Myocyte (in vitro differentiated cells): ENCODE measurements at places on chromosomes 4 and X. TPM values are rescaled to one million over a fixed set of nuclear protein-coding genes. Genes with fewer than 3 reads are reported as not detected.

DNA sequence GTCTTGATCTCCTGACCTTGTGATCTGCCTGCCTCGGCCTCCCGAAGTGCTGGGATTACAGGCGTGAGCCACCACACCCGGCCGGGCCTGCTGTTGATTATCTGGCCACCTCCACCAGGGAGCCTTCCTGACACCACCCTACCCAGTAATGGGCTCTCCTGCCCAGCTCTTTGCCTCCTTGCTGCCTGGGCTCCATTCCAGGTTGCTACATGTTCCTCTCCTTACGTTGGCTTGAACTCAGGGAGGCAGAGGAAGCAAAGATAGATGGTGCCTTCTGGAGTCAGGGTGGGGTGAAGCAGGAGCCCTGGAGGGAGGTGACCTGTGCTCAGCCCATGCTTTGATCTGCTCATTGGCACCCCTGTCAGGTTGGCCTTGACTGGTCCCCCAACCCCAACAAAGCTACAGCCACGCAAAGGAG, 26.3 kb downstream of the FLNA start:
- DNase-seq = no peak

GRCh38 chr4:103449296-103450023, 251.3 kb upstream of the CENPE start:
- DNase-seq = no peak

- DNase-seq = peak; percentile 44
These were observed 56.0 kb downstream of the PDLIM5 start for GRCh38 chr4:94507708-94508107.

GRCh38 chr4:44927399-44928380, 201.3 kb upstream of the GNPDA2 start:
- no peak for DNase-seq

- DNase-seq = no peak
These were observed 119.7 kb upstream of the RBPJ start for GRCh38 chr4:26201120-26201519.

DNA sequence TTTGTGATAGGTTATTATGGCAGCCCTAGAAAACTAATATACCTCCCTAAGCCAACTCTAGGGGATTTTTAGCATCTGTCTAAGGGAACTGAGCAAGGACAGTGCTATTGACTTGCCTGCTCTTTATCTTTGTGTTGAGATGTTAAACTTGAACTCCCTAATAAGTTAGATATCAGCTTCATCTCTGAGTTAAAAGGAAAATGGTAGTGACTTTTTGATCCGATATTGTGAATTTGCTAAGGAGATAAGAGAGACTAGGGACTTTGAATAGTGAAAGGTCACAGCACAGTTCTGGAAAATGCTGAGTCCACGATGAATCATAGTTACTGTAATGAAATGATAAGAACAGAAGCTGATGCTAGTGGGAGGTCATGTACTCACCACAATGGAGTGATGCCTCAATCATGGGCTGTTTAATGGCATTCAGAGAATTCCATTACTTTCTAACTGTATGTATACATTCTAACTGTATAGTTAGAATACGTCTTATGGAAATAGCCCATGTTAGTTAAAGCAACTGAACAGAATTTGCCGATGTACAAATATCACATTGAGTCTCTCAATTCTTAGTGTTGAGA, 147.2 kb downstream of the GLRA3 start:
- peak; percentile 8 for DNase-seq

GRCh38 chr4:42398871-42399331, 1.6 kb downstream of the SHISA3 start:
- no peak for DNase-seq

DNA sequence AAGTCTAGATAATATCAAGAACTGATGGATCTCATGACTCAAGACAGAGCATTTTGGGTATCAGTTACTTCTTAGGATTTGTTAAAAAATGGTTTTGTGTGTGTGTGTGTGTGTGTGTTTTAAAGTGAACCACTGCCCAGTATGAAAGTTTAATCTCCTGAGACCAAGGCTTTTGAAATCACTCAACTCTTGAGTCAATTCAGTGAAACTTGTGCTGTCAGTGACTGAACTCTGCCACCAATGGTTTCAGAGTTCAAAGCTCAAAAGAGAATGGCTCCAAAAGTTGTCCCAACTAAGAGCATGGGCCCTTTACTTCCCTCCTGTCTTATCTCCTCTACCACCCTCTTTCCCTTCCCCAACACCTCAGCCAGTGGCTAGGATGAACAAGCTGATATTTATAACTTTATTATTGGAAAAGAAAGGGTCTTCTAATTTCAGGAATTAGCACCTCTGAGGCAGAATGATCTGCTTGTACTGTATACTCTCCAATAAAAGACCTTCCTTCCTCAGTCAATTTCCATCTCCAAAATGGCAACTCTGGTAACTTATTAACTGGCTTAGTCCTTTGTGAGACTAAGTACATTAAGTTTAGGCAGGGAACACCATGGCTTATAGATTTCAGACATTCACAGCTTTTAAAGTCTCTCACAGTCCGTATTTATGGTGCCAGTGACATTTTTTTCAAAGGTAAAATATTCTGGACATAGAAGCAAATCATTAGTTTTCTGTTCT, 152.2 kb downstream of the REPS2 start:
- DNase-seq = no peak

GRCh38 chr4:24915121-24915922, 2.5 kb upstream of the CCDC149 start:
- DNase-seq = no peak

GRCh38 chr4:153787061-153787560, 1.8 kb downstream of the SFRP2 start:
- no peak for DNase-seq

DNA sequence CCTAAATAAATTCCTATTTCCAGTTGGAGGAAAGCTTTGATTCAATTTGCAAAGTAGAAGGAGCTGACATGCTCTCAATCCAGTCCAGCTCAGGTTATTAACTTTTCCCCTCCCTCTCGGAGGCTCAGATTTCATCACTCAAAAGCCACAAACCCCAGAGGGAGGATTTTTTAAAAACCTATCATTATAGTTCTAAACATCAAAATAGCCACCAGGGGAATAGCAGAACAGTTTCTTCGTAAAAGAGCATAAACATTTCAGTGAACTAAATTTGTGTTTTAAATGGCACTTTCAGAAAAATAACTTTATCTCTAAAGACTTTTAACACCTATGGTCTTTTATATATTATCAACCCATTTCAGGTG, 8.8 kb downstream of the GPRIN3 start:
- peak; percentile 39 for DNase-seq

- no peak for DNase-seq
These were observed at the start of gene ATP1B4 for GRCh38 chrX:120361764-120362305. TSS of gene ATP1B4 (plus strand) at chrX:120362089. CDS start at chrX:120362169, 80 bp downstream.

GRCh38 chr4:78862314-78862737, 76.9 kb downstream of the PAQR3 start:
- DNase-seq = no peak

- DNase-seq = no peak
These were observed 5.5 kb upstream of the OPRPN start for GRCh38 chr4:70392057-70392776.

DNA sequence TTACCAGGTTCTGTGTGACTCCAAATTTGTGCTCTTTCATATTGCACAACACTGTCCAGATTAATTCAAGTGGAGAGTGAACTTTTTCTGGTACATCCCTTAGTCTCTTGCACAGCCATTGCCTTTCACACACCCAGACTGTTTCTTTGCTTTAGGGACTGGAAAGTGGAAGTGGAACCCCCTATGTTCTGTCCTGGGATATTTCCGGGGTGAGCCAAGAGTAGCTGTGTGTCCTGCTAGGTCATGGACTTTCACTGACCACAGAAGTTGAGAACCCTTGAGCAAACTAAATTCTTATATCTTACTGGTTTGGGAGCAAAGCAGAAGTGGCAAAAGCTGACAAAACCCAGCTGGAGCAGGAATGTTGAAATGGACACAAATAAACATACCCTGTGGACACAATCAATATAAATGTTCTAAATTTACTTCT, 10.3 kb upstream of the VSIG4 start:
- no peak for DNase-seq

GRCh38 chr4:3481113-3481531, 18.0 kb downstream of the DOK7 start:
- DNase-seq = peak; percentile 89

GRCh38 chr4:169492436-169493163, 119.8 kb downstream of the NEK1 start:
- DNase-seq = peak; percentile 45

GRCh38 chrX:151852294-151852693, 60.4 kb upstream of the MAGEA4 start:
- DNase-seq = no peak

GRCh38 chr4:74845834-74846233, 51.5 kb upstream of the BTC start:
- no peak for DNase-seq

DNA sequence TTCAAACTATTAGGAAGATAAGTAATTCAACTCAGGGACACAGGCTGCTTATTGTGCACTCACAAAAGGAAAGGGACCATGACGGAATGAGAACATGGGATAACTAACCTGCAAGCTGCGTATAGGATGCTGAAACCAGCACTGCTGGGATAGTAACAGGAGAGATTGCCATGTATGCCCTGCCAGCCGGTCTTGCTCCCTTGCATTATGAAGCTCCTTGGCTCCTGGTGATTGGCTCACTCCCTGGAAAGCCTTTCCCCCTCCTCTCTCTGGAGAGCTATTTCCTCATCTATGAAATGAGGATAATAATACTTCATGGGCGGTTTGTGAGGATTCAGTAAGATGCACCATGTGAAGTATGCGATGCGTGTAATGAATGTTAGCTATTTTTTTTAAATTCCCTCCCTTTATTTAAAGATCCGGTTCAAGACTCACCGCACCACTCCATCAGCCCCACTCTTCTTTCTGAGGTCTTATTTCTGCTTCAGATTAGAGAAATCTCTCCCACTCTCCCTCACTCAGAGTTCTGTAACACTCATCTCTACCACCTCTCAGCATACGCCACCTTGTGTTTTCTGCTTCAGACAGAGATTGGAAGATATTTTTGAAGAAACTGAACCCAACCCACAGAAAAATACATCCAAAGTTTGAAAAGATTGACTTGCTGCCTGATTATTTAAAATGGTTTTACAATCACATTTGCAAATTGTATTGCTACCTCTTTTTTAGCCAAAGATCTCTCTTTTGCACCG, 18.4 kb downstream of the MSMO1 start:
- no peak for DNase-seq

DNA sequence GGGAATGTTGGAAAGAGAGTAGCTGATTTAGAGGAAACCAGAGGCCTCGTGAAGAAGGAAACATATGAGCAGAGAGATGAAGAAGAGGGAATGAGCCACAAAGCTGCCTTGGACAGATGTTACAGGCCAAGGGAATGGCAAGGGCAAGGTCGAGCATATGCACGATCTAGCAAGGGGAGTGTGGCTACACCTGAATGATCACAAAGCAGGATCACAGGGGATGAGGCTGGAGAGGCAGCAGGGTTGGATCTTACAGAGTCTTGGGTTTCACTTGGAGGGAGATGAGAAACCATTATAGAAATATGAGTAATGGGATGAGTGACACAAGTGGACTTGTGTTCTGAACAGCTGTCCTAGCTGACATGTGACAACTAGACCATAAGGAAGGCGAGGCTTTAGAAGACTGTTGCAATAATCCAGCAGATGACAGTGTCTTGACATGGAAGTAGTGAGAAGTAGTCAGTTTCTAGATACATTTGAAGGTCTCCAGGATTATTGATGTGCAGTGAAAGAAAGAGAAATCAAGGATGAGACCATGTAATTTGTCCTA, 58.7 kb downstream of the RASGEF1B start:
- DNase-seq = peak; percentile 78

DNA sequence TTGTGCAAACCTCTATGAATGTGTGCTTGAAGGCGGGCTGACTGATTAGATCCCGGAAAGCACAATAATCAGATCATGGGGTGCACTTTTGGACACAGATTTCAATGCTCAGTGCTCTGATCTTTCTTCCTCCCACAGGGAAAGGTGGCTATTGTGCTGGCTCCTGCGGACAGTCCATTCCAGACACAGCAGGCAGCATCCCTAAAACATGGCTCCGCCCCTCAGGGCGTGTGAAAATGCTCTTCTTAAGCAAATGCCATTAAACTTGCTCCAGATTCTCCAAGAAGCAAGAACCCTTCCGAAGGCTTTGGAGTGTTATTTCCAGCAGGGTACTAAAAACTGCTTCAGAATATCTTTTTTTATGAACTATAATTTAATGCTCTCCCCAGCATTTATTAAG, 100.0 kb downstream of the SLC2A9 start:
- DNase-seq = no peak

DNA sequence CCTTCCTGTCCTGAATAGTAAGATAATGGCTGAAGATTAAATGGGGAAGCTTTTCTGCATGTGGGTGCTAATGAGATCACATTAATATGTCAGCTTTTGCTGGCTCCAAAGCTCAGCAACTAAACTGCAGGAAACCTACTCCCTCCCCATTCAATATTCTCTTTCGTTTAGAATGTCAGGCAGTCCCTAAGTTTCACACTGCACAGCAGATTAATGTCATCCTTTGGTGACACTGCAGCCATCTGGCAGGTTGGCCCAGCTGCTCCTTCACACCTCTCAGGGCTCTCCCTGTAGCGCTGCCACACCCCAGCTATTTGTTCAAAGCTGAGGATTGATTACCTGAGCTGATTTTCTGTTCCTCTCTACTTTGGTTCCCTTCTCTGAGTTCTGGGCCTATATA, 110.5 kb downstream of the KDR start:
- no peak for DNase-seq

DNA sequence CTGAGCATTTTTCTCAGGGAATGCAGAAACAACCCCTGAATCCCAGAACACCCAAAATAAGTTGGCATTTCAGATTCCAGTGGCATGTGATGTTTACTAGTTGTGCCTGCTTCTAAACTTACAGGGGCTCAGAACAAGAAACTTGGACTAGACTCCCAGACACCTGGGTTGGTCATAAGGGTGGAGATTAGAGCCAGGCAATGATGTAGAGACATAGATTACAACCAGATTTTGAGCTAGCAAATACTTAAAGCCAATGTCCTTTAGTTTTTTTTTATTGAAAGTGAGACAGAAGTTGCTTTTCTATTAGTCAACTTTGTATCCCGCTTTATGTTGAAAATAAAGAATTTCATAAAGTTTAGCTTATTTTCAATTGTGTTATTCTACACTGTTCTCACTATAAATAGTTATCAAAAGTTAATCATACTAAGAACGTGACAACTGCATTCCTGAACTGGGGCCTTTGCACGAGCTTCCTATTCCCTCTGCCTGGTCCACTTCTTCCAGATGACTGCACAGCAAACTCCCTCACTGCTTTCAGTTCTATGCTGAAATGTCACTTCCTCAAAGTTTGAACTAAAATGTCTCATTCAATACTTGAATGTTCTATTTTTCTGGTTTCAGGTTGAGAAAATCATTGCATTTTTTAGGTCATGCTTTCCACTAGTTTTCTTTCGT, 224.7 kb upstream of the PPP1R2C start:
- DNase-seq = no peak

Gene CYBB
- total RNA-seq = 0.05 and 0.08 TPM in 2 replicates

Gene LINC00632
- total RNA-seq = 11.6 and 18.6 TPM in 2 replicates

Gene HPF1
- 33.3 and 49.2 TPM in 2 replicates for total RNA-seq

Gene SMR3B
- not detected in 2 replicates for total RNA-seq

Gene MID1
- 11.0 and 18.4 TPM in 2 replicates for total RNA-seq

Gene TLR1
- total RNA-seq = 1.9 and 3.2 TPM in 2 replicates

Gene EGFL6
- total RNA-seq = not detected in 2 replicates

Gene CYP4V2
- 15.8 and 18.0 TPM in 2 replicates for total RNA-seq

Gene CLGN
- total RNA-seq = not detected in 2 replicates

Gene TRAM1L1
- total RNA-seq = 5.7 and 6.2 TPM in 2 replicates

Gene RBM46
- not detected in 2 replicates for total RNA-seq

Gene MAGEC3
- total RNA-seq = not detected in 2 replicates
